Amygdala (tissue), 56 donors: ENCODE measurements at places on chromosomes 1 and 21.

GRCh38 chr1:241706967-241707366 lies 54.9 kb downstream of the WDR64 start:
- no peak for DNase-seq

GRCh38 chr21:32611471-32611997 lies 643 bp downstream of the CFAP298 start:
- no peak for DNase-seq

DNA sequence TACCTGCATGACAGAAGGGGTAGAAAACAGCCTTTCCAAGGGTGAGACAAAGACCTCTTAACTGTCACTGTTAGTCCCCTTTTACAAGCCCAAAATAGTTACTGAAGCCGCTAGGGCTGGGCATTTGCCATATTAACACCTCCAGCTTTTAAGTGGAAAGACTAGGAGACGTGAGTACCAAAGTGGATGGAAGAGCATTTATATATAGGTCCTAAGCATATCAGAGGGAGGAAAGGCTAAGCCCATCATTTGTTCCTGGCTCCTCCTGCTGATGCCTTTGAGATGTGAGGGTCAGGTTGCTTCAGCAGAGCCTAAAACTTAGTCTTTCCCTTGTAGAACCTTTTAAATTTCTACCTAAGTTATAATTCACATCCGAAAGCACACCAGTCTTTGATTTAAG lies 25.7 kb upstream of the APOBEC4 start:
- no peak for DNase-seq

DNA sequence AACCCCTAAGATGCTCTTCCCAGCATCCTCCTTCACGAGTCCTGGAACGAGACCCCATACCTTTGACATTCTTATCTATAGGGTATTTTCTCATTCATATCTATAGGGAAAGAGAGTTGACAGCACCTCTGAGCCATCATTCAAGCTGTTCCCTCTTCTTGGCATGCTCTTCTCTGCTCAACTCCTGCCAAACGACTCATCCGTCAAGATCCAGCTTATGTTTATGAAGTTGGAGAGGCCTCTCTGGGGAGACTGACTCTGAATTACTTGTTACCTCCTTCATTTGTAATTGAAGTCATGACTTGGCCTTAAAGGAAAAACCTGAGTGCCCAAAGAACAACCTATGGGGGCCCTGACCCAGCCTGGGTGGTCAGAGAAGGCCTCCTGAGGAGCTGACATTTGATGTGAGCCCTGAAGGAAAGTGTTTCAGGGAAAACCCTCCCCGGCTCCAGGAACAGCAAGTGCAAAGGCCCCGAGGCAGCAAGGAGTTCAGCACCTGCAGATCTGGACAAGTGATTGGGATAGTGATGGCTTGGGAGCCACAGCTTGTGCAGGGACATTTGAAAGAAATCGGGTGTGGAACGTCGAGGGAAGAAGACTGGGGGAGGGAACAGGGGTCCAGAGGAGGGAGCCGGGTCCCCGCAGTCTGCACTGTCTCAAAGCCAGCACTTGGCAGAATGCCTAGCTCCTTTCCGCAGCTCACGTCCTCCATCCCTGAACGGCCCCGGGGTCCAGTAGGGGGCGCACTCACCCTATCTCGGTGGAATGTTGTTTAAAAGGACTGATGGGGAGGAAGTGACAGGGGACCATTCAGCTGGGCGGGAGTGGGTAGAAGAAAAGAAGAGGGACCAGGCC lies 14.0 kb upstream of the CDA start:
- no peak for DNase-seq

DNA sequence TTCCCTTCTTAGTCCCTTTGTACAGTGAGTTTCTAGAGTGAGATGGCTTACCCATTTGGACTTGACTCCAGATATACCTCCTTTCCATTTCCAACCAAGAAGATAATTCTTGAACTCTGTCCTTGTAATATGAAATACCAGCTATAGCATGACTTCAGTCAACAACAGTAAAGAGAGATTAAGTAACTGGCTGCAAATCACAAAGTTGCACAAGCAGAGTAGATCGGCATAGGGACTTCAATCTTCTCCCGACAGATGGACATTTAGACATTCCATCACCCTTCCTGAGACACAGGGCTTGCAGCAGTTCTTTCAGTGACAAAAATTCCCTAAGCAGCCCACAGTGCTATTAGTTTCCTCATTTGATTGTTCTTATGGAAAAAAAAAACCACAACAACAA lies 44.6 kb downstream of the JAK1 start:
- DNase-seq, result no peak

- no peak for DNase-seq
Observed at GRCh38 chr1:169707912-169708604, 3.4 kb downstream of the SELL start.

- DNase-seq, result no peak
Observed at GRCh38 chr1:118954301-118954905, 33.7 kb downstream of the TBX15 start.

GRCh38 chr1:29798699-29799566 lies 562.6 kb downstream of the PTPRU start:
- no peak for DNase-seq

GRCh38 chr21:43667191-43667904 lies 8.0 kb downstream of the RRP1B start:
- DNase-seq, result no peak

DNA sequence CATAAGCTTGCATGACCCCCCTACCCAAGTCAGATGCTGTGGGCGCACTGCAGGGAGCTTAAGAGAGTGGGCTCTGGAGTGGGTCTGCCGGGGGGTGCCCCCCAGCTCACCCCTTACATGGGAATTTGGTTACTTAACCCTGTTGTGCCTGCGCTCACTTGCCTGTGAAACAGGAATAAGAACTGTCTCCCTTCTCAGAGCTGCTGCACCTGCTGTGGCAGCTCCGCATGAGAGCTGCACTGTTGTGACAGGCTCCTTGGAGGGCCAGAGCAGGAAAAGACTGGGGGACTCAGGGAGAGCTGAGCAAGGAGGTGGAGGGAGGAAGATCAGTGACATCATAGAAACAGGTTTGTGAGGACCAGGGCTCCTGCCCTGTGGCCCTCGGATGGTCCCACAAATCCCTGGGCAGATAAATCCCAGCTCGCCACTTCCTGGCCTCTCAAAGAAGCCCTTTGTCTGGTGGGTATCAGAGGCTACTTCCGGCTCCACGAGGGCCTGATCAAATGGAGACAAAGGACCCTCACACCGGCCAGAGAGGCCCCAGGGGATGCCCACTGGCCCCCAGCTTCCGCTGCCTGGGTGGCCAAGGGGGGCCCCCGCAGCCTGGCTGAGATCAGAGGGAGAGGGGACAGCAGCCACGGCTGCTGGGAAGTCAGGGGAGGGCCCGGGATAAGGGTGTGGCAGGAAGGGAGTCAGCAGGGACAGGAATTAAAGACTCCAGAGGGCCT lies 28.9 kb upstream of the LAPTM5 start:
- DNase-seq, result no peak

- peak; percentile 81 for DNase-seq
Observed at GRCh38 chr1:109299558-109300343, 7.1 kb downstream of the MYBPHL start.

DNA sequence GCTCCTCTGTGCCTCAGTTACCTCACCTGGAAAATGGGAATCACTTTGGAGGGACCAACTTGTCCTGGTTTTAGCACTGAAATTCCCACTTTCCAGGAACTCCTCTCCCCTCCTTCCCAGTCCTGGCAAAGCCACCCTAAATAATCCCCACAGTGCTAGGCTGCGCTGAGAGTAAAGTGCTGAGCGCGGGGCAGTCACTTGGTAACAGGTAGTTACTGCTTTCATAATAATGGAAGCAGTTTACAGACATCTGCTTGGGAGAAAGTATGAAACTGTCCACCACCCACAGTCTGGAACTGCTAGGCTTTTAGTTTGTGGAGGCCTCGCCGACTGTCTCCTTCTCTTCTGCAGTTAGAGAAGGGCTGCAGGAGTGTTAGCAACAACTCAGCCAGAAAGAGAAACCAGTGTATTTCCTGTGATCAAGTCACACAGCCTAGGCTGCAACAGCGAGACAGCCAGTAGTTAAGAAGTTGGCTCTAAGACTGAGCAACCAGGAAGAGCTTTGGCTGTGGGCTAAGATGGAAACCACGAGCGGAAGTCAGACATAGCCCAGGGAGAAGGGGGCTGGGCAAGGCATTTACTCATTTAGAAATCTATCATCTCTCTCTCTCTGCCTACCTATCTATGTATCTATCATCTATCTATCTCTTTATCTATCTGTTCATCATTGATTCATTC lies 30.8 kb upstream of the ABCG1 start:
- no peak for DNase-seq

DNA sequence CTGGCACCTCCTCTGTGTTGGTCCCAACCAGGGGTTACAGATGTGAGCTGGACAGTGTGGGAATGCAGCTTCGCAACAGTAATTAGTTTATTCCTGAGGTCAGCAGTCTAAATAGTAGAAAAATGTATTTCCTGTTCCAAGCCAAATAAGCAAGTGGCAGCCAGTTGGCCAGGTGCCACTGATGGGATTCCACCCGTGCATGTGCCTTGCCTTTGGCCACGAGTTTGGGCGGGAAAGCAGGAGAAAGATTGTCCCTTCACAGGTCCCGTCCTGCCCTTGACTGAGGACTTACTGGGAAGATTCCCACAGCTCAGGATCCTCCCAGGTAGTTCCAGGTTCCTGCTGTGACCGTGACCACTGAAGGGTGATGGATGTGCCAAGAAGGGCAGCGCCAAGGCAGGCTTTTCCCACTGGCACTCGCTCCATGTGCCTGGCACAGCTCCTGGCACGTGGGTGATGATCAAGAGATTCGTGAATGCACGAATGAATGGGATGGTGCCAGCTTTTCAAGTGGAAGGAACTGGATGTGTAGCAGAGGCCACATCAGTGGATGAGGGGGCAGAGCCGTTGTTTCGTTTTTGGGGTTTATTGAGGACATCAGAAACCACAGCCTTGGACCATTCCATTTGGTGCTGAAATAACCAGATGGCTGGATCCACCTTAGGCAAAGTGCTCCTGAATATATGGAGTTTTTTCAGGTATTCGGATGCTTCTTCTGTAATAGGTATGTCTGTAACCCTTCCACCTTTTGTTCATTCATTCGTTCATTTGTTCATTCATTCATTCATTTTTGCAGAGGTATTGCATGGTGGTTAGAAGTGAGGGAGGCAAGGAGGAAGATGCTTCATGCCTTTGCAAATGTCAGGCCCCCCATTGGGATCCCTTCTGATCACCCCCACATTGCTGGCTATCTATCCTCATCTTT lies 62.4 kb upstream of the WNT4 start:
- DNase-seq, result no peak

DNA sequence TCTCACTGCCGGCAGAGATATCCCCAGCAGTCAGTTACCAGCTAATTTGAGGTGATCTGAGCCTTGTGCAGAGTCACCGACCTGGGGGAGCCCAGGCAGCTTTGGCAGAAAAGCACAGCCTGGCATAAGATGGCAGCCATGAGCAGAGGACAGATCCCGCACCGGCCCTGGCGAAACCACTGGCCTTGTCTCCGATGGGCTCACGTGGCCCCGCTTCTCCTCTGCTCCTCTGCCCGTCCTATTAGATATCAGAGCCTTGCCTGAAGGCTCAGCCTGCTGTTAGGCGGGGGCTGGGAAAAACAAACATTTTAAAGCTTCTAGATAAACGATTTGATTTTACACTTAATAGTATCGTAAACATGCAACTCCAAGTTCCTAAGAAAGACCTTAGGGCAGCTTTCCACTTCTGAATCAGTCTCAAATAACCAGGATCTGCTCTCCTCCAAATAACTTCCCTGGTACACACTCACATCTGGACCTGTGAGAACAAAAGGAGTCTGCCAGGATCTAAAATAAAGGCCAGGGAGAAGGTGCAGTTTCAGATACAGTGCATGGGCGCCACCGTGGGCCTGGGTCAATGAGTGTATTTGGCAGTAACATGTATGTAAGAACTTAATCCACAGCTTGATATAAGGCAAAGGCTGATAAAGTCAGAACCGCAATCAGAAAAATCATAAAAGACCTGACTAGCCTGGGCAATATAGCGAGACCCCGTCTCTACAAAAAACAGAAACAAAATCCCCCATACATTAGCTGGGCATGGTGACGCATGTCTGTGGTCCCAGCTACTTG lies 10.0 kb downstream of the EDARADD start:
- DNase-seq, result no peak

GRCh38 chr21:42839271-42840231 lies 39.8 kb downstream of the WDR4 start:
- DNase-seq, result no peak

GRCh38 chr1:43074244-43074643 lies 97.8 kb downstream of the EBNA1BP2 start:
- no peak for DNase-seq
